Effector memory CD4-positive, alpha-beta T cell (primary cell): ENCODE measurements at places on chromosomes 2 and 18.

- no peak for DNase-seq
These were observed 40.0 kb downstream of the SH3BP4 start for GRCh38 chr2:234991793-234992192.

DNA sequence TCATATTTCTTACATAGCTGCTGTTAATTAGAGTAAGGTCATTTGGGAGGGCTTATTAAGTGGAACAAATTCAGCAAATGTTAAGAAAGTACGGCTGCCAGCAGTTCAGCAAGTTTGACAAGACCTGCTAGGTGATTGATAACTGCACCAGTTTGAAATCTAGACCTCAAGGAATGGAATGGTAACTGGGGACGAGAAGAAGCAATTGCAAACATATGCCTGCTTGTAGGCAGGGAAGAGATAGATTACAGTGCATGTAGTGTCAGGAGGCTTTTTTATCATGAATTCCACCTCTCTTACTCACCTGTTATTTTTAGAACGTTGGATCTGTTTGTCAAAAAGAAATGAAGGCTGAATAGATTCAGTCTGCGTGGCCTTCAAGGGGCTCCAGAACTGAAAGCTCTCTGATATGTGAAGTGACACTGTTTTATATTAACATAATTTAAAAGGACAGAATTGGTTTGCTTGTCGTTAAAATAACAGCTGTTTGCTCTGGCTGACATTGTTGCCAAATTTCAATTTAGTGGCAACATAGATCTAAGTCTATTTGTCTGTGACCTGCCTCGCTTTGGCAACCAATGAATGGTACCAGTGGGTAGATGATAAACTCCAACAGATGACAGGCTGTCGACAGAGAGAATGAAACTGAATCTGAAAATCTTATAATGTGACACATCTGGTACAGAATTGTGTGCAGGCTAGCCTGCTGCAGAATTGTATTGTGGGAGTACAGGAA, 199.3 kb downstream of the ZNF407 start:
- no peak for DNase-seq

- DNase-seq, result no peak
These were observed 11.5 kb downstream of the GNLY start for GRCh38 chr2:85705680-85706039.

DNA sequence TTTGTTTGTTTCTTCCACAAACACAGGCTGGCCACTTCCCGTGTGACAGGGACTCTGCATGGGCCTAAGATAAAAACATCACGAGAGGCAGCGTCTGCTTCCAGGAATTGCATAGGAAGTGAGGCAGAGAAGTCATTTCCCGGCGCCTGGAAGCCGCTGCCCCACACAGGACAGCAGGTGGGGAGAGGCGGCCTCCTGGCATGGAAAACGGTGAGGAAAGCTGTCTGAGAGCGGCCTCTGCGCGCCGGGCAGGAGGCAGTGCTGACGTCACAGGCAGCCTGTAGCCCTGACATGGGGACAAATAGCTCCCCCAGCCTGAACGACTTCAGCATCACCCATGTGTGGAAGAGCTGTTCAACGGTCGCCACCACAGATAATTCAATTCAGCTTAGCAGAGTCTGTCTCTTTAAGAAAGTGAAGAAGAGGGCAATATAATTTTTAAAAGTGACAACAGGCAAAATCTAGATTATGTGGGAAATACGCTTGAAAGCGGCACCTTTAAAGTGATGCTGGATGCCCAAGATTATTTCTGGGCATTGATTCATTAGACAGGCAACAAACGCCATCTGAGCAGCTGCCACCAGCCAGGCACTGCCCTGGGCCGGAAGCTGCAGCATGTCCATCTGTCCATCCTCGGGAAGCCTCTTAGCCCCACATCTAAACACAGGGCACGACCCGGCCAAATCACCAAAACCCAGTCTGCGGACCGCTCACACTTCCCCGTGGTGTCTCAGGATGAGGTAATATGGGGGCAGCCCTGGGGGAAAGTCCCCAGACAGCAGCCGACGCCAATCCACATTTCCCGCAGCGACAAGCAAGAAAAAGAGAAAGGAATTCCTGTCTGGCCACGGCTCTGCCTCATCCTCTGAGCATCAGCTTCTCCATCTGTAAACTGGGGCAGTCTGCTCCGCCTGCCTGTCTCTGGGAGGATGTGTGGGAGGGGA, 138.9 kb downstream of the PXDN start:
- DNase-seq, result no peak

DNA sequence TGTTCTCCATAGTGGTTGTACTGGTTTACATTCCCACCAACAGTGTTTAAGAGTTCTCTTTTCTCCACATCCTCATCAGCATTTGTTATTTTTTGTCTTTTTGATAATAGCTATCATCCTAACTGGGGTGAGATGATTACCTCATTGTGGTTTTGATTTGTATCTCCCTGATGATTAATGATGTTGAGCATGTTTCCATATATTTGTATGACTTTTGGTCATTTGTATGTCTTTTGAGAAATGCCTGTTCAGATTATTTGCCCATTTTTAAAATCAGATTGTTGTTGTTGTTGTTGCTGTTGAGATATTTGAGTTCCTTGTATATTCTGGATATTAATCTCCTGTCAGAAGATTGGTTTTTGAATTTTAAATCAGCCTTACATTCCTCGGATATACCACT, 147.5 kb downstream of the NCOA1 start:
- DNase-seq, result no peak

DNA sequence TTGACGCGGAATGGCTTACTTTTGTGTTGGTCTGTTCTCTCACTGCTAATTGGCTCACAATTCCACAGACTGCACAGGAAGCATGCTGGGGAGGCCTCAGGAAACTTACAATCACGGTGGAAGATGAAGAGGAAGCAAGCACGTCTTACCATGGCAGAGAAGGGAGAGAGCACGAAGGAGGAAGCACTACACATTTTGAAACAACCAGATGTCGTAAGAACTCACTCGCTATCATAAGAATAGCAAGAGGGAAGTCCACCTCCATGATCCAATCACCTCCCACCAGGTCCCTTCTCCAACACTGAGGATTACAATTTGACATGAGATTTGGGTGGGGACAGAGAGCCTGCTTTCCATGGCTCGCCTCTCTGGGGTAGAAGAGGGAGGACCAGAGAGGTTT, 106.2 kb downstream of the KCNF1 start:
- DNase-seq, result no peak

DNA sequence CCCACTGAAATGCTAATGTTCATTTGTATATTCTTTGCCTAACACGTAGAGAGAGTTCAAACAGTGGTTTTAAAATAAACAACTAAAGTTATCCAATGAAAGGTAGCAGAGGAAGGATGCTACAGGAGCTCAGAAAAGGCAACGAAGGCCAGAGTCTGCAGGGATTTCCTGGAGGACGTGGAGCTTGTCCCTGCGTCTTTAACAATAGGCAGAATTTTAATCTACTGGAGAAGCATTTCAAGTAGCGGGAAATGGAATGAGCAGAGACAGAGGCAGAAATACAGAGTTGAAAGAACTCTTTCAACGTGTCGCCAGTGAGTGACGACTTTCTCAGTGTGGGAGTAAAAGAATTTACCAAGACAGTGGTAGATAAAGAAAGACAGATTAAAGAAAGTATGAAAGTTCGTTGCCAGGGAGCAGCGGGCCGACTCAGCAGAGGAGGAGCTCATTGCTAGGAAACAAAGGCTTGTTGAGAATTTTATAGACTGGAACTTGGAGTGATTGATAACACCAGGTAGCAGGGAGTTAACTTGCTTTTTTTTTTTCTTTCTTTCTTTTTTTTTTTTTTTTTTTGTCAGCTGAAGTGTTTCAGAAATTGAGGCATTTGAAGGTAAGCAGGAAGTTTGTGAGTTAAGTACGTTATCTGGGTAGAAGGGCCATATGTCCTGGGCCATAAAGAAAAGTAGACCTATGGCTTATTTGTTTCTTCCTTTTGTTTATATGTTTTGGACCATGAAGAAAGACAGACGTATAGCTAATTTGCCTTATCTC, 625 bp upstream of the NBAS start:
- DNase-seq, result no peak

DNA sequence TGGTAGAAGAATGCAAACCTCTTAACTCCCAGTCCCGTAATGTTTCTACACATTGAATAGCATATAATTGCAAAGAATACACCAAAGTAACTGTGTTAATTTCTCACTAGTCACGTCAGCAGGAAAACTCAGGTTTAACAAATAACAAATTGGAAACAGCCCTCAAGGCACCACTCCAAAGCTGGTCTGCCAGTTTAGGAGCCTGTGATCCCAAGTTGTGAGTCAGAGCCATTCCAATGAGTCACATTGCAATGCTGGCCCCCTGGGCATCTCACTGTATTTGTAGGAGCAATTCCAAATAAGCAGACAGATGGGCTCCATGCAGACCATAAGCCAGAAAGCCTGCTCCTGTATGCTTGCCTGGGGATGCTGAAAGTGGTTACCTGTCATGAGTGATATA, 143.2 kb upstream of the SETBP1 start:
- no peak for DNase-seq

DNA sequence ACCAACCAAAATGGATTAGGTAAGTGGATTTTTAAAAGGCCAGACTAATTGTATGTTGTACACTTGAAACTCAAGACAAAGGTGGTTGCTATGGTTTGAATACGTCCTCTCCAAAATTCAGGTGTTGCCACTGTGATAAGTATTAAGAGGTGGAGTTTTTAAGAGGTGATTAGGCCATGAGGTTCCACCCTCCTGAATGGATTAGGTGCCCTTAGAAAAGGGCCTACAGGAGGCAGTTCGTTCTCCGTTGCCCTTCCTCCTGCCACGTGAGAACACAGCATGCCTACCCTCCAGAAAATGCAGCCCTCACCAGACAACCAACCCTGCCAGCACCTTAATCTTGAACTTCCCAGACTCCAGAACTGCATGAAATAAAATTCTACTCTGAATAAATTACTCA, 51.2 kb downstream of the CHMP3 start:
- no peak for DNase-seq

DNA sequence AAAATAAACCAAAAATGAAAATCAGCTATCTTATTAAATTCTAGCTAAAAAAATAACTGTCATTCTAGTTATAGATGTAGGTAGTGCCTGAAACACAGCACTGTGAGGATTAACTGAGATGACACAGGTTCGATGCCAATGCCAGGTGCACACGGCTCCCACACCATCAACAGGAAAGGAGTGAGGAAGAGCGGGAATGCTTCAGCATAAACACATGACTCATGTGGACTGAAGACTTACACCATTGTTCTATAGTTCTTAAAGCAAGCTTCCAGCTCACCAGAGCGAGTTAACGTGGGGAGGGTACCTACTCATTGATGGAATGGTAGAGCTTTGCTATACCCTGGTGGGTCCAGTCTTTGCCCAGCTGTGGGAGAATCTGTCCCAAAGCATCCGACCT, 76.7 kb downstream of the EMILIN2 start:
- DNase-seq, result no peak

DNA sequence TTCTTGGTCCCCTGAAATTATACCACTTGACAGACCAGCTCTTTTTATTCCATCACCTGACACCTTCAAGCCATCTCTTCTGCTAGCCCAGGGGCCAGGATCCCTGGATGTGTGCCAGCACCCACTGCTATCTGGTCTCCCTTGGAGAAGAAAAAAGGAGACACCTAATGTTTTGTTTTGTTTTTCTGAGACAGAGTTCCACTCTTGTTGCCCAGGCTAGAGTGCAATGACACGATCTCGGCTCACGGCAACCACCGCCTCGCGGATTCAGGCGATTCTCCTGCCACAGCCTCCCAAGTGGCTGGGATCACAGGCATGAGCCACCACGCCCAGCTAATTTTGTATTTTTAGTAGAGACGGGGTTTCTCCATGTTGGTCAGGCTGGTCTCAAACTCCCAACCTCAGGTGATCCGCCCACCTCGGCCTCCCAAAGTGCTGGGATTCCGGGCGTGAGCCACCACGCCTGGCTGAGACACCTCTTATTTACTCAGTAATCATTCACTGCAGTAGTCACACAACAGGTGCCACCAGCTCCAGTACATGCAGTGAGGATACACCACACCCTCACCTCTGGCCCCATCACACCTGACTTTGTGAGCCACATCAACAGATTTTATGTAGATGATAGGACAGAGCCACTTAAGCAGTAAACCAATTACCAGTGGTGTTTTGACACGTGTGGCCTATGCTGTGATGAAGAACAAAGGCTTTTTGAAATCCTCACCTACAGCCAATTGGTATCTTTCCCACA, 42.8 kb upstream of the PCBP1 start:
- DNase-seq, result no peak
